NAMALWA (cell line): ENCODE measurements at places on chromosomes 1 and 21.
A peak's percentile ranks its signal among the peaks of the same experiment; 100 is the strongest.

DNA sequence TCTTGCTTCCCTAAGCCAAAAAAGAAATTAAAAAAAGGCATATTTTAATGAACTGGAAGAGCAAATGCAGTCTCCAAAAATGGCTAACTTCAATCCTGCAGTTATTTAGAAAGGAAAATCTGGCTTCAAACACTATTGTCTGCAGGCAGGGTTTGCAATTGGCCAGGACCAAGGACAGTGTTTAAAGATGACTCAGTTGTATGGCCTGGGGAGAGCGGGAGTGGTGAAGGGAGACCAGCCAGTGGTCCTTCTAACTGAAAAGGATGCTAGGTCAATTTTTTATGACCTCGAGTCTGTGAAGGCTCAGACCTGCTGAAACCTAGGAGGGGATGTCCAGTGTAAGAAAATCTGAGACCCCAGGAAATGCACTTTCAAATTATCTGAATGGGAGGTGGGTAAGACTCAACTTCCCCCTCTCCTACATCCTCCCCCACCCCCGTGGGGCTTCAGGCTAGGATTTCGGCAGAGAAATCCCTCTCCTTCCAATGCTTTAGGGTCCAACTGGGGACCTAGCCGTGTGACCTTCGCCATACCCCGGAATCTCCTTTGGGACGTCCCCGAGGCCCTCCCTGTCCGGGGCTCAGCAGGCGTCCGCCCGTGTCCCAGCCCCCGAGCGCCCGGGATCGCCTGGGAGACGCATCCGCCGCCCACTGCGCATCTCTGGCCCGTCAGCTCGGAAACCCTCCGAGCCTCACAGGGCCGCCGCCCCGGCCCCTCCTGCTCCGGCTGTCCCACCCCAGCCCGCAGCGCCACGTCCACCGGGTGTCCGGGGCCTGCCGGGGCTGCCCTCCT lies 602 bp upstream of the RIMKLA start:
- DNase-seq: no peak

- no peak for DNase-seq
Measured at GRCh38 chr21:28761674-28762356, 230.9 kb downstream of the LTN1 start.

DNA sequence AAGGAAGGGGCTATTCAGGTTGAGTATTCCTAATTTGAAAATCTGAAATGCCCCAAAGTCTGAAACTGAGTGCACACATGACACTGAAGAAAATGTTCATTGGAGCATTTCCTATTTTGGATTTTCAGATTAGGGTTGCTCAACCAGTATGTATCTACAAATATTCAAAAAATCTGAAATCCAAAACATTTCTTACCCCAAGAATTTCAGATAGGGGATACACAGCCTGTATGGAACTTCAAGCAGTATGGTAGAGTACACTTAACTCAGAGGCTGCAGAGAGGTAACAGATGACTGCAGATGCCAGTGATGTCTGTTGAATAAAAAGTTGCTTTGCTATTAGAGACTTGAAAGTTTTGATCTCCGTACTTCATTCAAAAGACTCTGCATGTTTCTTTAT lies 19.0 kb downstream of the YTHDF2 start:
- no peak for DNase-seq

DNA sequence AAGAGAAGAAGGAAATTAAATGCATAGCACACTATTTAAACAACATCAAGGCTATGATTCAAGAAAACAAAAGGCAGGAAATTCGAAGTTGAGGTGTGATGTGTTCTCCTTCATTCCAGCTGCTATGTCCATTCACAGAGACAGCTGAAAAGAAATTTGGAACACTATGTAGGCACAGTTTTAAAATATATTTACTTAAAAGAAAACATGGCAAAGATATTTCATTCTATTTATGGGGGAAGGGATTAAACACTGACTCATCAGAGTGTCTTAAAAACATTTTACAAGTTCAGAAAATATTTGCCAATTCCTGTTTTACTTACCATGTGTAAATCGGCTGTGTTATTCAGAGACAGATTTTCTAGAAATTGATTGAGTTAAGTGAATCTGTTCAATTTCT lies 39.4 kb upstream of the NGF start:
- no peak for DNase-seq

DNA sequence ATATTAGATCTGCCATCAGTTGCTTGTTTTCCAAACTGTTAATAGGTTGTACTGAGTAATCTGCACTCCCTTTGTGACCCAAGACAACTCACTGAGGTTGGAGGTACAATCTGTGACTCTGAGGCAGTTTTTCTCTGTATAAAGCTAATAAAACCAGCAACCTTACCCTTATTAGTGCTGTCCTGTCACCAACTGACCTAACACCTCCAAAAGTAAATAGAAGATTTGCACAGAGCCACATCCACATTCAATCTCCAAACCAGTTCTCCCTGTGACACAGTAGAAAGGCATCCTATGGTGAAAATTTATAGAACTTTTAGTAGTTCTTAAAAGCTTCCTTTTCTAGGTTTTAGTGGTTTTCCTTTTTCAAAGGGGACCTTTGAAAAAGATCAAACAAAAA lies 140.4 kb upstream of the ADGRL2 start:
- no peak for DNase-seq

- DNase-seq: no peak
Measured at GRCh38 chr1:40861224-40862003, 749 bp downstream of the CITED4 start.

- no peak for DNase-seq
Measured at GRCh38 chr1:118184739-118185083, 317 bp downstream of the SPAG17 start.

DNA sequence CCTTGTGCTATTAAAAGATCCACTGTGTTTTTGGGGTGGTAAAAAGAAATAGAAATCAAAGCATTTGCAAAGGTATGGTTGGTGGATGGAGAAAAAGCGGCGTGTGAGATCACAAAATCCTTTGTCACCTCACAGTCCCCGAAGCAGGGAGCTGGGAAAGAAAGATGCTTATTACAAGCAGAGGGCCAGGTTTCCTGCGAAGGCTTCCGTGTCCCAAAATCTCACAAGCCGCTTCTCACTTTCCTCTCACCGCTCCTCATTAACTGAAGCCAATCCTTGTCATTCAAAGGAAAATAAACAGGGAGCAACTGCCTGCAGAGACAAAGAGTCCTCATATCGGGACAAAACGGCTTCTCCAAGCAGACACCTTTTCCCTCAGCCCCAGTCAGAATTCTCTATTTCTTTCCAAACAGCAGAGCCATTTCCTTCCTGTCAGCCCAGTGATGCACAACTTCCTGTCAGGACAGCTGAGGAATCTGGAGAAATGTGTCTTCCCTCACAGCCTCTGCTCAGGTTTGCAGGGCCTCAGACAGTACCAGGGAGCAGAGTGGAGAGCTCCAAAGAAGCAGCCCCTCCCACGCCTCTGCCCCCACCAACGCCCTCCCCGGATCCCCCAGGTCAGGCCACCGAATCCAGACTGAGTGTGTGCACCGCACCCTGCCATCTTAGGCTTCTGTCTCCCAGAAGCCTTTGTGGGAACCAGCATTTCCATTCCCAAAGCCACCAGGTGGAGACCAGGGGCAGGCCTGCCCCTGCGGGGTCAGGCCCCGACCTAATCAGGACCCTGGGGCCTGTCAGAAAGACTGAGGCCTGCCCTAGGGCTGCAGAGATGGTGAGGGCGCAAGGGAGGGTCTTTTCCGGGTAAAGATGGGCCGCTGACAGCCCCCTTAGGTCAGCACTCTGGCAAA lies 29.6 kb downstream of the KCNN3 start:
- DNase-seq: no peak

DNA sequence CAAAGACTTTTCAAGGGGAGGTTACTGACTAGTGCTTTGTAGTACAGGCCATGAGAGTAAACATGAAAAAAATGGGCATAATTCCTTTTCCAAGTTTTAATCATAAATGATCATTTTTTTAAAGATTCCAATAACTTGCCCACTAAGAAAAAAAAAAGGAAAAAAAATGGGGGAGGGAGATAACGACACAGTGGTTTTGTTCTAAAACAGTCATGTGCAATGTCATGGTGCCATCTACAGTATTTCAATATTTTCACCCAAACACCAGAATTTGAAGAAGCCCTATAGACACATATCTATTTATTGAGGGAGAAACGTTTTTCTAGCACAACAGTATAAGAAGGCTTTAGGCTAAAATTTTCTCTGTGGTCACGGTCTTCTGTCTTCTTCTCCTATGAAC lies 250.2 kb downstream of the LTN1 start:
- DNase-seq: peak; percentile 20

DNA sequence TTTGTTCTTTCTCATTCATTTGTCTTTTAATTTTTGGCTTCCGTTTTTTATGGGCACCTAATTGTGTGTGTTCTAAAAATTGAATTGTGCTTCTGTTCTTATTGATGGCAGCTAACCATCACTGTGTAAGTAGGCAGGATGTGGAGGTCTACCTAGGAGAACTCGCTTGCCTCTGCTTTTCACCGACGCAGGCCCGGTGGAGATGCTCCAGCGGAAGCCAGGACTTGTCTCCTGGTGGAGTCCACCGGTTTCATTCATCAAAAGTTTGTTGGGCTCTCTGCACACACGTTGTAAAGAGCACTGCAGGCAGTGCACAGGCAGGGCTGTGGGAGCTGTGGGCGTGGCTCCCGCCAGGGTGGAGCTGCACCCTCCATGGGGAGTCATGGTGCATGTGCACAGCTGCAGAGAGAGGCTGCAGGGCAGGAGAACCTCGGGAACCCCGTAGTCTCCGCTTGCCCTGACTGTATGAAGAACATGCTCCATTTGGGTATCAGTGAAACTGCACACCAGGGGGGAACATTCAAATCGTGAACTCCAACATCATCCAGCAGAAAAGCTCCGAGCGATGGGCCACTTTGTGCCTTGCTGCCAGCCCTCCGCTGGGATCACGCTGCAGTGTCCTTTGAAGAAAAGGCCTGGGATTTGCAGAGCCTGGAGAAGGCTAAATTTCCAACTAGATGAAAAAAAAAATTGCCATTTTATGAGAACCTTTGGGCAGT lies 6.0 kb upstream of the C1orf174 start:
- DNase-seq: no peak

DNA sequence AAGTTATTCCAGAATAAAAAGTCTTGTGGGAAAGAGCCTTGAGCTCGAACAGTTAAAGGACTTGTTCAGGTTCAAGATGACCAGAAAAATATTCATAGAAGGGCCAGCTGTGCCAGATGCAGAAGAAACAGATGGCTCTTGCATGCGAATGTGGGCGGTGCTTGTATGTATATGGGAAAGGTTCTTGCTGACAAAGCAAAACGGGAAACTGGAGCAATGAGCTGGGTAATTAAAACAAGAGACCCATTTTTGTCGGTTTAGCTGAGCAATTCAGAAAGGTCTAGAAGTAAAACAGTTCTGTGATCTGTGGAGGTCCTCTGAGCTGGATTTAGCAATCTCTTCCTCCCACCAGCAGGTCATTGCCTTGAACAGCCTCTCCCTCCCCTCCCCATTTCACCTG lies 107.2 kb upstream of the MARK1 start:
- no peak for DNase-seq

- DNase-seq: no peak
Measured at GRCh38 chr1:61109158-61109557, 26.8 kb downstream of the NFIA start.

GRCh38 chr1:206117151-206117948 lies at the start of gene AVPR1B:
AVPR1B (minus strand) TSS chr1:206117388; CDS start chr1:206116890, 498 bp downstream.
- no peak for DNase-seq

DNA sequence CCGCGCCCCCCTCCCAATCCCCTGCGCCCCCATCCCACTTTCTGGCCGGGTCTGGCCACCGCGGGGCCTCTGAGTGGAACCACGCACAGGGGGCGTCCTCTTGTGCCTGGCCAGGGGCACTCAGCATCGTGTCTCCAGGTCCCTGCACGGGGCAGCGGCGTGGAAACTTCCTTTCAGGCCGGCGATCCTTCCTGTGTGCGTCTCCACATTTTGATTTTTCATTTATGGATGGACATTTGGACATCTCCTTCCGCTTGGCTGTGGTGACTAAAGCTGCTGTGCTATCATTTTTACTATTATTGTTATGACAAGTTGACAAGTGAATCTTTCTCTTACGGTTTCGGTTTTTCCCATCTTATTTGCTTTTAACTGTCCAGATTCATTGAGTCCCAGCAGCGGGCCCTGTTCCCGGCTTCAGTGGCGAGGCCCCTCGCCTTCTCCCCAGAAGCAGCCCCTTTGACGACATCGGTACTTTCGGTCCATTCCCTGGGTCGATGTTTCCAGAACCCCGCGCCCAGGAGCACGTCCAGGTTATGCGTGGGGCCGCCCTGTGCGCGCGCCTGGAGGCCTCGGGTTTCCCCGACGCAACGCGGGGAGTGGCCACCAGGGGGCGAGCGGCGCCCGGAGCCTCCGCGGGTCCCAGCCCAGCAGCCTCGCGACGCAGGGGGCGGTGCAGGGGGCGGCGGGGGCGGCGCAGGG lies 12.4 kb upstream of the SLC19A1 start:
- DNase-seq: peak; percentile 78

DNA sequence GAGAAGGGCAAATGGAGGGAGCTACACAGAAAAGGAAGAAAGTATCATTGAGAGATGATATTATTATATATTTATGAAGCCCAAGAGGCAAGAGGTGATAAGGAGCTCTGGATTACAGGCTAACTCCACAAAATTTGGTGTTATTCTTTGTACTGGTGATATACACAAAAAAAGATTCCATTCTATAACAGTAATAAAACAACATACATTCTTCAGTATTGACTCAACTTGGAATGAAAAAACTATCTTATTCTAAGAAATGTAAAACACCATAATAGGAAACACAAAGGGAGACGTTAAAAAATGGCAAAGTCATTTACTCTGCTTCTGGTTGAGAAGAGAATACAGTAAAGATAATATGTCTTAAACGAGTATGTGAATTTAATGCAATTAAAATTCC lies 99.4 kb downstream of the TEX35 start:
- DNase-seq: no peak

DNA sequence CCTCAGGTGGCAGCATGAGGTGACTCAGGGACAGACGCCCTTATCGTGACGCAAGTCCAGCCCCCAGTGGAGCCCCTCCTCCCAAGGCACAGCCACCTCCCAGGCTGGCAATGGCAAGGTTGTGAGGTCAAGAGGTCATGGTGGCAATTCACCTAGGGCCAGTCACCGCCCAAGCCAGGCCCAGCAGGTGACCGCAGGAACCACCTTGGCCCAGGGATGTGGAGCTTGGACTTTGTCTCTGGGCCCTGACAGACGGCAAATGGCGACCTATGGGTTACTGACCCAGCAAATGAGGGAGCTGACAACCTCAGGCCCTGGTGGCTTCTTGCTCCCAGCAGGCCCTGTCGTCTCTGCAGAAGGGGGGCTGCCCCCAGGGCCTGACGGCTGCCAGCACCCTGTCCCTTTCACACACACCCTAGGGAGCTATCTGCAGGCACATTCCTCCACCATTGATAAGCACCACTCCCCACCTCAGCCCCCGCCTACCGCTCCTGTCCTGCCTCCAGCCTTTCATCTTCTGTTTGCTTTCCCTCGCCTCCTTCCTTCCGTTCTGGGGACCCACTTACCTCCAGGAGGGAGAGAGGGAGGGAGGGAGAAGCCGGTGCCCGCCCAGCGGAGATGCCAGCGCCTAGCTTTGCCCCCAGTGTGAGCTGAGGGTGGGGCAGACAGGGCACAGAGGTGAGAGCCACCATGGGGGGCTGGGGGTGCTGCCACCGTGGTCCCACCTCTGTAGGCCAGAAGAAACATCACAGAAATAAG lies 12.1 kb downstream of the EPHA2 start:
- no peak for DNase-seq

- no peak for DNase-seq
Measured at GRCh38 chr1:12518931-12519692, 98.9 kb downstream of the DHRS3 start.

GRCh38 chr1:53509775-53510174 lies 50.6 kb downstream of the DMRTB1 start:
- DNase-seq: no peak
